ENCODE measurements at places on chromosomes 7 and 10. TPM values are rescaled to one million over a fixed set of nuclear protein-coding genes. Genes with fewer than 3 reads are reported as not detected.

Gene LIPF
- total RNA-seq: not detected

Gene ING3
- 11.7 TPM for total RNA-seq

Gene EVX1
- total RNA-seq: under 0.01 TPM

Gene BICC1
- 99.6 TPM for total RNA-seq

Gene TNS3
- 150 TPM for total RNA-seq

Gene CALY
- total RNA-seq: not detected

Gene SUMF2
- 245 TPM for total RNA-seq

Gene NRG3
- not detected for total RNA-seq
